ENCODE measurements at places on chromosomes 3 and 15.

DNA sequence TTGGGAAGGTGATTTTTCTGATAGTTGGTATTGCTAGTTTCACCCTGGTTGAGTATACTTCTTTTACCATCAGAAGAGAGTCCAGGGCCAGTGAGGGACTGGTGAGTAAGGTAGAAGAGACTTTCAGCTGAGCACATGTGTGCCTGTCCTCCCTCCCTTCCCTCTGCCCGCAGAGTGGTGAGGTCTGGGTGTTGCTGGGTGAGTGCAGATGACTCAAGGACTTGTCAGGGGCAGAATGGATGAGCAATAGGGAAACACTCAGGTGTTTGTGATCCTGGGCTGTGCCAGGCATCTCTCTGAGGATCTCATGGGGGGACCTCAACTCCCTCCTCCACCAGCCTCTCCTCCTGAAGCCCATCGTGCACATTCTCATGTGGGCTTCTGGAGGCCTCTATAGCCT is 76.0 kb upstream of the GSK3B start:
- peak; percentile 49 for DNase-seq

DNA sequence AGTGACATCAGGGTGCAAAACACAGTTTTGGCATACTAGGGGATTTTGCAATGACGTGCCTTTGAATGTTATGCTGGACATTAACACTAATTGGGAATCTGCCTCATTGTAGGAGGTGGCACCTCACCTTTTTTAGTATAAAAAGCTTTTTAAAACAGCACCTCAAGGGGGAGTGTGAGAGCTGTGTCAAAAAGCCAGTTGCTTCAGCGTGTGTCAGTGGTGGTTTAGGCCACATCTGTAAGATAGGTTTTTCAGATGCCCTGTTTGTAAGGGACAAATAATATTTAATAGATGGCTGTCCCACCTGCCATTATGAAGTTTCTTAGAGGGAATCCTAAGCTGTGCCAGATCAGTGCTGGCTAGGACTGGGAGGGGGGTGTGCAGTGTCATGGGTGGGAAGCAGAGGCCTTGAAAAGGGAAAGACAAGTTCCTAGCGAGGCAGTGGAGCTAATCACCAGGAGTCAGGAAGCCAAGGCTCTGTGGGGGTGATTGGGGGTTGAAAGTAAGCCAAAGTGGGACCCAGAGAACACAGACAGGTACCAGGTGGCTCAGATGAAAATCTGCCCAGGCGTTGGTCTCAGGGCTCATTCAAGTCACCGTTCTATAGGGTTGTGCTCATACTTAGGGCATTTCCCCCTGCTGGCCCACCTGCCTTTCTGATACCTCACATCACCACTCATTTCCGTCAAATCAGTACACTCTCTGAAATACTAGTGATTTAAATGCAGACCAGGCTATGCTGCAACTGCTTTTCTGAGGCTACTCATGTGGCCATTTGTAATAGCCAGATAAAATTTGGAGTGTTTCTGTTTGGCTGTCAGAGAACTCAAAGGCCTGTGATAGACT is 120.5 kb downstream of the BBX start:
- no peak for DNase-seq

DNA sequence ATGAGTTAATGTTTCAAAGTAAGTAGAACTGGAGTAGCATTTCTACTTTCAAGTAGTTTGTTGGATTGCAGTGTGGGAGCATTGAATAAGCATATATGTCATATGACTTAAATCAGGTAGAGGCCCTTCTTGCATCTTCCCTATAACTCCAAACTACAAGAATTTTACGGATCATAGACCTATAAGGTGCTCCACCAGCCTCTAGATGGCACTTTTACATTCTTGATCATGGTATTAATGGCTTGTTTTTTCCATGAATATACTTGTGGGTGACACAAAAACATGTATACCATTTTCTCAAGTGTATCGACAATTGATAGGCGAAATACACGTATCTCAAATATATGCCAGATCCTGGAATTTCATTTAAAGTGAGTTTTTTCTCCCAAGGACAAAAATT is 311.1 kb downstream of the ZPLD1 start:
- no peak for DNase-seq

GRCh38 chr3:39105687-39106063 is 1.8 kb downstream of the GORASP1 start:
- no peak for DNase-seq

DNA sequence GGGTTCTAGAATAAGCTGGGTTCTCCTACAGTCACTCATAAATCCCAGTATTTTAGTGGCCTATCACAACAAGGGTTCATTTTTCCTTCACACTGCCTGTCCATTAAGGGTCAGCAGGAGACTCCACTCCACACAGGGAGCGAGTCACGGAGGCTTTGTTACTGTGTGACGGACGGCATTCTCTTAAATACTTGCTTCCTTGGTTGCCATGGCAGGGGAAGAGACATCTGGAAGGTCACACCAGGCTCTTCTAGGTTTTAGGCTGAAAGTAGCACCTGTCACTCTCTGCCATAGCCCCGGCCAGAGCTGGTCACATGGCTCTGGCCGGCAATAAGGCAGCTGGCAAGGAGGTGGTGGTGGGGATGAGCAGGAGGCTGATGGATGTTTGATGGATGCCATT is 89.4 kb upstream of the ANKRD34C start:
- DNase-seq, result no peak

DNA sequence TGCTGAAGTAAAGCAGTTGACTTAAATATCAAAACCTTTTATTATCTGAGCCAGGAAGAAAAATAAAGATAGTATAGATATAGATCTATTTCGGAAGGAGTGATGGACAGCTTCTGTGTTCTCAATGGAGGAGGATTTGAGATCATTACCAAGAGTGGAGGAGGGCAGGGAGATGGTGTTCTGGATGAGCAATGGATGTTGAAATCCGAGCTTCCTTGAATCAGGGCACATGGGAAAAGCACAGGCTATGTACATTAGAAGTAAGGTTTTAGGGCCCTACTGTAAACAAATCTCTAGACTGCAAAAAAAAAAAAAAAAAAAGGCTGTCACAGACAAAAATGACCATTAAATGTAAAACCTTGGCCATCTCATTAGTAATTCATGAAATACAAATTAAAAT is 43.2 kb downstream of the GTPBP8 start:
- DNase-seq, result no peak

DNA sequence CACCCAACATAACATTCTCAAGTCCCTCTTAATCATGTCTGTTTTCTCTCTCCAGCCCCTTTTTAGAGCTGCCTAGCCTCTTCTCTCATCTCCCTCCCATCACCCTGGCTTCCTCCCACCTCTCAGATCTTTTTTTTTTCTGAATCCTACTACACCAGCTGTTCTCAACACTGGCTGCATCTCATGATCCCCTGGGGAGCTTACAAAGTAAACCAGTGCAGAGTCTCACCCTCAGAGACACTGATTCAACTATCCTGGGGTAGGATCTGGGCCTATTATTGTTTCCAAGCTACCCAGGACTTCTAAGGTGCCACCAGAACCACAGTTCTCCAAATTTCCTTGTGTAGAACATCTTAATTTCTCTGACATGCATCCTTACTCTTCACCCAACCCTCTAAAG is 50.3 kb upstream of the ACAN start:
- DNase-seq, result no peak

DNA sequence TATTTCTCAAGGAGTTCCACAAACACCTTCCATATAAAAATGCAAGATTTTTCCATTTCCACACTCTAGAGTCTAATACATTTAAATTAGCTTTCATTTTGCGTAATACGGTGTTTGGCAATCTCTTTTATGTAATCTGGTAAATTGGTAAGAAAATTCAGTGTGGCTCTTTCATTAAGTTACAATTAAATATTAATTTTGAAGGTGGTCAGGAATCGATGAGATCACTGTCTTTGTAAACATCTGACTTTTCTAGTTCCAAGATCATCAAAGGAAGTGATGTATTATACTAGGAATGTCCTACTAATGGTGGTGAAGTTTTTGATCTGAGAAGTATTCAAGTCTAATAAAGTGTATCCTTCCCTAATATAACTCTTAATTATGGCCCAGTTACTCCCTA is 1.1 kb upstream of the UTS2B start:
- no peak for DNase-seq

- DNase-seq, result no peak
These were observed 61.7 kb downstream of the CCNL1 start for GRCh38 chr3:157098121-157098822.

- DNase-seq, result no peak
These were observed 44.8 kb upstream of the SLC41A3 start for GRCh38 chr3:126128504-126129397.

GRCh38 chr3:69219101-69219708 is 96.8 kb upstream of the LMOD3 start:
- DNase-seq, result no peak

- DNase-seq, result no peak
These were observed 96.3 kb upstream of the DLG1 start for GRCh38 chr3:197394464-197395321.

DNA sequence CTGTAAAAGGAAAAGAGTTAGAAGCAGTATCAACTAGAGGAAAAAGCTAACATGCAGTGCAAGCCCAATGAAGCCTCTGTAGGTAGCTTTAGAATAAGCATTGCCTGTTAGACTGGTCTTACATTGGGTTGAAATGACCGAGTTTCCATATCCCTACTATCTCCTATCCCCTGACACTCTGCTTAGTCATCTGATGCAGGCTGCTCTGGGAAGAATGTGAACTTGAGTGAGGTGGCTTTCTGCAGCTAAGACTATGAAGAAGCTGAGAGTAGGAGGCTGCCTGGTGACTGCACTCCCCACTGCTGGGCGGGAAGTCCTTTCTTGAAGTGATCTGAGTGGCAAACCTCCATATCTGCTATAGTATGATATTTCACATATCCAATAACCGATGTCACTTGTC is 64.7 kb downstream of the OXSM start:
- DNase-seq, result no peak

- DNase-seq, result no peak
These were observed 133.4 kb downstream of the FOXP1 start for GRCh38 chr3:71450162-71450561.

DNA sequence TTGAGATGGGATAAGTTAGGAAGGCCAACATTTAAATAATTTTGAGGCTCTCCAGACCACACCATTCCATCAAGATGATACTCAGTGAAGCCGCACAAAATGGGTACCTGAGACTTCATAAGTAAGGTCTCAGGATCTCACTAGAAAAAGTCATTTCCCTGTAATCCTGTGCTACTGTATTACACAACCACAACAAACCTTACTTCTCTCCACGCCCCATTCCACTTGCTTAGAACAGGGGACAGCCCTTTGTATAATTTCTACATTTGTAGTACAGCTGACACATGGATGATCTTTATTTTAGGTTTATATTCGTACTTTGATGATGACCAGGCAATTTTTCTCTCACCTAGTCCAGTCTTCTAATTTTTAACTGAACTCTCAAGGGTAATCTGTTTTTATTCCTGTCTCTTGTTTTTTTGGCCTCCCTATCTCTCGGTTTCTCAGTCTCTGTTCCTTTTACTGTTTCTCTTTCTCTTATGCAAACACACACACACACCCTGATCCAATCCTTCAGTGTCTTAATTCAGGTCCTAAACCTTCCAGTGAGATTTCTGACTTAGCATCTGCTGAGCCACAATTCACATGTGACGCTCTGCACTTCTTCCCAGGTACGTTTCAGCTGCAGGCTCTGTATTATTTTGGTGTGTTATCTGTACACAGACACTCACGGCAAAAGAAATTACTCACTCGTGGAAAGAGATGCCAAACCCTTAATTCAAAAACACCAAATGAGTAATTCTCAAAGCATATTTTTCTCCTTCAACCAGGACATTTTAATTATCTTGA is 223.2 kb upstream of the THBS1 start:
- no peak for DNase-seq

- no peak for DNase-seq
These were observed 10.2 kb upstream of the CA12 start for GRCh38 chr15:63391669-63392360.

DNA sequence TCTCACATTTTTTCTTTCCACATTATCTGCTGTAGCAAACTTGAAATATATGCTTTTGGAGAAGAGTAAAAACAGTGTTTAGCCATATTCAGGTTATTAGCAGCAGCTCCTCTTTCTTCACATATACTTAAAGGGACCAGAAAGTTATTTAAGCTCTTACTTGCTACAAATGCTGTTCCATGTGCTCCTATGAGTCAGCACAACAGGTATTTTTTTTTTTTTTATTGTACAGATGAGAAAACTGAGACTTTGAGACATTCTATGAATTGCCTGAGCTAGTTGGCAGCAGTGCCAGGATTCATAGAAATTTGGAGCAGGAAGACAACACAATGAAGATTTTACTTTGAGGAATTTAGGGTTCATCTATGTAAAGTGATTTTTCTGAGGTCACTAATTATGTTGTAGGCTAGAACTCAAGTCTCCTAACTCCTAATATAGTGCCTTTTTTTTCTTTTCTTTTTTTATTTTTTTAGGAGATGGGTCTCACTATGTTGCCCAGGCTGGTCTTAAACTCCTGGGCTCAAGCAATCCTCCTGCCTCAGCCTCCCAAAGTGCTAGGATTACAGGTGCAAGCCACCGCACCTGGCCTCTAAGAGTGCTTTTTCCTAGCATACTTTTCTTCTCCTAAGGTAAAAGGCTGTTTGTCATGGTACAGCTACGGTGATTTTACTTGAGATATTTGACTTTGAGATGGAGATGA is 23.6 kb downstream of the SETD5 start:
- no peak for DNase-seq

- DNase-seq, result no peak
These were observed 5.2 kb upstream of the C3orf85 start for GRCh38 chr3:109131276-109131675.

GRCh38 chr15:44308415-44308814 is 19.9 kb downstream of the GOLM2 start:
- no peak for DNase-seq

GRCh38 chr3:141629976-141630375 is 108.1 kb upstream of the RNF7 start:
- DNase-seq, result no peak

DNA sequence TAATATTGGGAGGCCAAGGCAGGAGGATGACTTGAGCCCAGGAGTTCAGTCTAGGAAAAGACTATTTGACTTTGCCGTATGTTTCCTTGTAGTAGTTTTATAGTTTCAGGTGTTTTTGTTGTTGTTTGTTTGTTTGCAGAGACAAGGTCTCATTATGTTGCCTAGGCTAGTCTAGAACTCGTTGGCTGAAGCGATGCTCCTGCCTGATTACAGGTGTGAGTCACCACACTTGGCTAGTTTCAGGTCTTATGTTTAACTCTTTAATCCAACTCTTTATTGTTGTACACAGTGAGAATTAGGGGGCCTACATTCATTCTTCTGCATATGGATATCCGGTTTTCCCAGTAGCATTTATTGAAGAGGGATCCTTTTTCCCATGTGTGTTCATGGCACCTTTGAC is 32.0 kb downstream of the FAIM start:
- no peak for DNase-seq

DNA sequence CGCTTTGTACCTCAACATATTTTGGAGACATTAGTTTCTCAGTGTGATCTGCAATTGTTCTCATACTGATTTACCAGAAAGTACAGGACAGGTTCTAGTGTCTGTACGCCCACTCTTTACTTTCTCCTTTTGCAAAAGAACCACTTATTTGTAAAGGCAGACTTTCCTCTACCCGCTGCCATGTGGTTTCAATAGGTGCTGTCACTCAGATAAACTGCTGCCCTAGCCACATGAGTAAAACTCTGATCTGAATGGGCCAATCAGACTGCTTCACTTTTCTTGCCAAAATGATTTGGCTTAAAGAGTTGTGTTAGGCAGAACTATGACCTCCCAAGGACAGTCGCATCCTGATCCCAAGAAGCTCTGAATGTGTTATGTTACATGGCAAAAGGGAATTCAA is 984.6 kb upstream of the NR2F2 start:
- DNase-seq, result no peak
